ENCODE measurements at places on chromosomes 4 and X.

DNA sequence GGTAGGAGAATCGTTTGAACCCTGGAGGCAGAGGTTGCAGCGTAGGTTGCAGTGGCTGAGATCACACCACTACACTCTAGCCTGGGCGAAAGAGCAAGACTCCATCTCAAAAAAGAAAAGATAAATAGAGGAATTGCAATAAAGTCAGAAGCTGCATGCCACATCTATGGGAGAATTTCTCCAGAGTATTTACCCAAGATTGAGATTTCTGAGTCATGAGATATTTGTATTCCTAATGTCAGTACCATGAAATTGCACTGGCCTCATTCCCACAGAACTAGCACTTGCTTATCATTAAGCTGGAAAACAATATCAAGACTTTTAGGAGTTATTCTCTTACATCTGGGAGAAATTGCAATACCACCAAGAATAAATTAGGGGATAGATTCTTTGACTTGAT, 37.4 kb downstream of the ASIC5 start:
- no peak overlapping the region for H3K4me3 ChIP-seq
- no peaks in the 10 kb centered on the region for H3K27me3 ChIP-seq
- no peak for DNase-seq
- no peaks in the 10 kb centered on the region for H3K4me1 ChIP-seq
- no peaks in the 10 kb centered on the region for H3K36me3 ChIP-seq
- no peak overlapping the region for H3K27ac ChIP-seq

DNA sequence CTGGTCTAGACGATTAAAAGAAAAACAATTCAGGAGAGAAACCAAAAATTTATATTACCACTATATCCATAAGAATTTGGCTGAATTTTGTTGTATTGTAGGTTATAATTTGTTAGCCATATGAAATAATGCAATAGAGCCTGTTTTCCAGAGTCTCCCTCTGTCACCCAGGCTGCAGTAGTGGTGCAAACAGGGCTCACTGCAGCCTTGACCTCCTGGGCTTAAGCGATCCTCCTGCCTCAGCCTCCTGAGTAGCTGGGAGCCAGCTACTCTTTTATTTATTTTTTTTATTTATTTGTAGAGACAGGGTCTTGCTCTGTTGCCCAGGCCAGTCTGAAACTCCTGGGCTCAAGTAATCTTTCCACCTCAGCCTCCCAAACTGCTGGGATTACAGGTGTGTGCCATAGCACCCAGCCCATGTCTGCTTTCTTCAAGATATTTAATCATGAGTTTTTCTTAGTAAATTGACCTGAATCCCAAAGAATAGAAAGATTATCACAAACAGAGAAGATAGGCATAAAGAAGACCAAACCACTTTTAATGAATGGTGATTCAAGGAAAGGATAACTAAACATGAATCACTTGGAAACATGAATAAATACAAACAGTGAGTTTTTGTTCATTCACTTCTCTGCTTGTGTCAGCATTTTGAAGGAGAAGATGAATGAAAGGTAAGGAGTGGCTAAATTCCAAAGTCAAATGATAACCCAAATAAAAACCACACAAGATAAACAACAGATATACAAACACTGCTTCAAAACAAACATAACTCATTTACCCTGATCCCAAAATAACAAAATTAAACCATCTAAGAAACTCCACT, 82.1 kb downstream of the PPP3CA start:
- no peak overlapping the region for H3K27ac ChIP-seq
- no peak overlapping the region for H3K4me3 ChIP-seq
- DNase-seq: no peak
- H3K27me3 ChIP-seq: no peaks in the 10 kb centered on the region

DNA sequence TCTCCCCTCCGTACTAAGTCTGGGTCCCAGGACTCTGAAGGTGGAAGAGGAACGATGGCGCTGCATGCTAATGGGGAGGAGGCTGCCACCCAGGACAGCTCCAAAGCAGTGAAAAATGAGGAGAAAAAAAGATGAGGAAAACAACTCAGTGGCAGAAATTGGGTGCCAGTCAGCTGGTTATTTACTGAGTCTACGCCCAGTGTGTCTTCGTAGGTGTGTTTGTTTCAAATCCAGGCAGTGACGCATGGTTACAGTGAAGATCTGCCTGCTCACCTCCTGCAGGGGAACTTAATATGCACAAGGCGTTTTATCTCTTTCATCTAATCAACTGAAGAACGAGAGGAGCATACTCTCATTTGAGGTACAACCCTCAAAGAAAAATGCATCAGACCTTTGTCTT, 70.9 kb upstream of the FBXW7 start:
- H3K27ac ChIP-seq: no peak overlapping the region
- no peaks in the 10 kb centered on the region for H3K27me3 ChIP-seq
- no peaks in the 10 kb centered on the region for H3K4me1 ChIP-seq
- no peak overlapping the region for H3K4me3 ChIP-seq
- no peaks in the 10 kb centered on the region for H3K36me3 ChIP-seq

DNA sequence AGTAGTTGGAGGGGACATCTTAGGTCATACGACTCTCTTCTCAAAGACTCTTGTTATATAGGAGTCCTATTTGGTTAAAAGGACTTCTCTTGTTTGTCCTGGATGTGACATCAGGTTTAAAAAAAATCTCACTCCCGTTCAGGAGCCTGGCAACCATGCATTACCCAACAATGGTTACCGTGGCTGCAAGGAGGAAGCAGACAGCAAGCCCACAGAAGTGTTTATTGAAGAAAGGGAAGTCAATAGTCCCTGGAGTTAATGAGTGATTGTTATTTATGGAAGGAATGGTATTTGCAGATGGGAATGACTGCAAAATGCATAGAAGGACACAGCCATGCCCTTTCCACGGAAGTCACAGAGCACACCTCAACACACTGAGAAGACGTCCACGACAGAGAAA, 75.9 kb upstream of the ENPP6 start:
- no peaks in the 10 kb centered on the region for H3K36me3 ChIP-seq
- no peaks in the 10 kb centered on the region for H3K27me3 ChIP-seq
- H3K27ac ChIP-seq: no peak overlapping the region
- no peak overlapping the region for H3K4me3 ChIP-seq
- DNase-seq: peak; percentile 11

DNA sequence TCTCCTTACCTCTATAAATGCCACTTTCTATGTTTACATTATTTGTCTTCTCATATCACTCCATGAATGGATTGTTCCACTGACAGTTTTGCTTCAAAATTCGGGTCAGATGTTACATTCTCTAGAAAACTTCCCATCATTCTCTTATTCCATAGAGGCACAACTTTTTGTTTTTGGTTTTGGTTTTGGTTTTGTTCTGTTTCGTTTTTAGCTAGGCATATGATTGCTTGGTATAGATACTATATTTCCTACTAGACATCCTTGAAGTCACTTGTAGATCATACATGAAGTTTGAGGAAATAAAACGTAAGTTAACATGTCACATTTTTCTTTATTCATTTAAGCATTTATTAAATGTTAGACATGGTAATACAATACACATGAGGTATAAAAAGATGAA, 961.0 kb downstream of the PCDH18 start:
- H3K4me3 ChIP-seq: no peak overlapping the region
- H3K27ac ChIP-seq: no peak overlapping the region
- no peaks in the 10 kb centered on the region for H3K4me1 ChIP-seq

DNA sequence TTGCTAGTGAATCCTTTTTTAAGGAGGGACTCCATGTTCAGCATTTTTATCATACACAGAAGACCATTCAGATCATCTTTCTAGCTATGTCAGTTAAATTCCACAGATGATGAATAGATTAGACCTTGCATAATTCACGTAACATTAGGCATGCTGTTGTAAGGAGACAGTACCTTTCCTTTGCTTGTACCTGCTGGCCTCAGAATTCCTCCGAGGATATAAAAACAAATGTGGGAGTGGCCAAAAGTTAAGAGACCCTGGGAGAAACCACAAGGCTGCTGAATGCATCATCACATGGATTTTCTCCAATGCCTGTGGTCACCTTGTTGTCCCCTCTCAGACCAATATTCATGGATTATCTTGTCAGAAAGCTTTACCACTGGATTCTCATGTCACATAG, 201.4 kb downstream of the MAGEB17 start:
- H3K27ac ChIP-seq: no peak overlapping the region
- H3K4me3 ChIP-seq: no peak overlapping the region
- DNase-seq: no peak
- no peaks in the 10 kb centered on the region for H3K4me1 ChIP-seq

- DNase-seq: no peak
- no peaks in the 10 kb centered on the region for H3K27me3 ChIP-seq
- no peak overlapping the region for H3K27ac ChIP-seq
- no peaks in the 10 kb centered on the region for H3K4me1 ChIP-seq
These were observed 84.7 kb downstream of the CENPC start for GRCh38 chr4:67460574-67460973.

- H3K4me1 ChIP-seq: no peaks in the 10 kb centered on the region
- H3K27ac ChIP-seq: no peak within 1 kb of the TSS
- DNase-seq: peak; percentile 35
- H3K27me3 ChIP-seq: peaks cover 7% of the 10 kb centered on the region
- peak within 1 kb of the TSS; percentile 58 for H3K4me3 ChIP-seq
These were observed at the start of gene BEX3 for GRCh38 chrX:103376118-103376978. Gene BEX3, plus strand, starts transcription at chrX:103376538. Its CDS starts 984 bp downstream, at chrX:103377522.

DNA sequence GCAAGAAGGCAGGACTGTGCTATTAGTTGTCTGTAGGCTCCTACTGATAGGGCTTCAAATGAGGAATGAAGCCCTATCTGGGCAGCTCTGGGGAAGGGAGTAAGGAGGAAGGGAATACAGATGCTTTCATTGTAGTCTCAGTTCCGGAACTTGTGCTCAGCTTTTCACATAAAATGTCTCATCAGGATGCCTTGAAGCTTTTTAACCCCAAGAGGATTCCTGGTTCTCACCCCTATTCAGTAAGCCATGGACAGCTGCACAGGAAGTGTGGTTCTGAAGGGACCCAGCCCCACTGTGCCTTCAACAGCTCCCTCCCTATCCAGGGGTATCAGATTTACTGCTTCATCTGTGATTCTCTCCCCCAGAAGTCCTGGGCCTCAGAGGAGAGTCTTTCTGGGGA, 5.0 kb downstream of the ARMCX5 start:
- H3K4me1 ChIP-seq: no peaks in the 10 kb centered on the region
- no peaks in the 10 kb centered on the region for H3K27me3 ChIP-seq
- no peak for DNase-seq

GRCh38 chr4:129561280-129561679, 465.3 kb downstream of the C4orf33 start:
- DNase-seq: no peak
- no peak overlapping the region for H3K27ac ChIP-seq
- H3K27me3 ChIP-seq: no peaks in the 10 kb centered on the region

DNA sequence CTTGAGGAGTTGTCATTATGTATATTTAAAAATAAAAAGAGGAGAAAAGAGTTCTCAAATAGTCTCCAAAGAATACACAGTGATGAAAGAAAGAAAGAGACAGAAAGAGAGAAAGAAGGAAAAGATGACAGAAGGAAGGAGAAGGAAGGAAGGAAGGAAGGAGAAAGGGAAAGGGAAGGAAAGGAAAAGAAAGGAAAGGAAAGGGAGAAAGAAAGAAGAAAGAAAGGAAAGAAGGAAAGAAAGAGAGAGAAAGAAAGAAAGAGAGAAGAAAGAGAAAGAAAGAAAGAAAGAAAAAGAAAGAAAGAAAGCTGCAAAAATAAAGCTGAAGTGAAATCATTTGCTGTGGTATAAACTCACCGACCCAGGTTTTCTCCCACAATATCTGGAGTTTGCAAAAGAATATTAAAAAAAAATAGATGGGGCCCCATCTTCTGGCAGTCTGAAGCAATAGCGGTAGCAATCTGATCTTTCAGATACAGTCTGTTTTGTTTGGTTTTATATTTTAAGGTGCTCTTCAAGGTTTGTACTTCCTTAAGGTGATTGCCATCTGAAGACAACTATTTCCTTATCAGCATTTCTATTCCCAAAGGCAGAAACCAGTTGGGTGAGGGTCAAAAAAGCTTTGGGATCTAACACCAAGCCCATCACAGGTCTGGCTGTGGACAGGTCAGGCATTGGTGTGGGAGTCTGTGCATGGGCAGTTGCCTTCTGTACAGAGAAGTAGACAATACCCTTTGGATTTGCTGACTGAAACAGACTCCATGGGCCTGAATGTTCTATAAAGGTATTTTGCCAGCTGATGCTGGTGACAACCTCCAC, 160.4 kb downstream of the CPEB2 start:
- peaks cover 10% of the 10 kb centered on the region for H3K27me3 ChIP-seq
- no peaks in the 10 kb centered on the region for H3K36me3 ChIP-seq
- H3K4me1 ChIP-seq: no peaks in the 10 kb centered on the region
- H3K4me3 ChIP-seq: no peak overlapping the region
- DNase-seq: no peak

DNA sequence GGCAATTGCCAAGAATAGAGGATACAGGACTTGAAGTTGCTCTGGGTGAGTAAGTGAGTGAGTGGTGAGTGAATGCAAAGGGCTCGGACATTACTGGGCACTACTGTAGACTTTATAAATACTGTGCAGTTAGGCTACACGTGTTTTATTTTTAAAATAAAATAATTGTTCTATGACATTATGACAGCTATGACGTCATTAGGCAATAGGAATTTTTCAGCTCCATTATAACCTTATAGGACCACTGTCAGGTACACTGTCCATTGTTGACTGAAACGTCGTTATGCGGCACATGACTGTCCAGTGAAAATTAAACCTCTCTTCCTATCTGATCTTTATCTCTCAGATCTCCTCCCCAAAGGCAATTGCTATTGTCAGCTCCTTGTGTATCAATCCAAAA, 5.1 kb upstream of the TASL start:
- no peak overlapping the region for H3K4me3 ChIP-seq
- H3K36me3 ChIP-seq: no peaks in the 10 kb centered on the region
- no peaks in the 10 kb centered on the region for H3K4me1 ChIP-seq
- no peaks in the 10 kb centered on the region for H3K27me3 ChIP-seq
- no peak for DNase-seq
- H3K27ac ChIP-seq: no peak overlapping the region

- no peaks in the 10 kb centered on the region for H3K4me1 ChIP-seq
- H3K4me3 ChIP-seq: no peak overlapping the region
- no peak overlapping the region for H3K27ac ChIP-seq
- no peaks in the 10 kb centered on the region for H3K27me3 ChIP-seq
These were observed 62.2 kb downstream of the PRKX start for GRCh38 chrX:3651277-3651676.

GRCh38 chr4:86185659-86186058, 174.2 kb downstream of the MAPK10 start:
- DNase-seq: no peak
- no peak overlapping the region for H3K27ac ChIP-seq
- H3K36me3 ChIP-seq: no peaks in the 10 kb centered on the region

DNA sequence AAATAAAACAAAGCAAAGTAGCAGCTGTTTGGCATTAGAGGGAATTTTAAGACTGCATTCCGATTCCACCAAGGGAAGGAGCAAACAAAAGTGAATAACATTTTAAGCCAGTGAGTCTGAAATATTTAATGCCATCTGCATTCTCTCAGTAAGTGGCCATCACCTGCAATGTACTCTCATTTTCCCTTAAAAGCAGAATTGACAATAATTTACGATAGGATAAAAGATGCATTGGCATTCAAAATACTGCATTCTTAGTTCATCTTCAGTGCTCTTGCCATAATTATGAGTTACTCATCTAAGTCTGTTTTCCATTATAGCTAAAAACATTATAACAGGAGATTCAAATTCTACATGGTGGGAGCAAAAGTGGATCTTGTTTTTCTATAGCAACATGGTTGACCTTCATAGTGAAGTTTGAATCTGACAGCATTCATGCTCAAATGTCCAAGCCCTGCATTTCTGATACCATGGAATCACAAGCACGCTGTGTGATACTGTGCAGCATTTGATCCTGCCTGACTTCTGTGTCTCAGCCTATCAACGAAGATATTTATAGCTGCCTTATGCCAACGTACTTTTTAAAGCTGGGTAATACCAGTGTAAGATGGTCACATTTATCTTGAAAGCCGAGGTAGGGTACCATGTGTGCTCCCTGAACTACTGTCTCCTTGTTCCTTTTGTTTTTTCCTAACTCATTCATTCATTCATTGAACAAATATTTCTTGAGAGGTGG, 355.3 kb upstream of the IGFBP7 start:
- no peak overlapping the region for H3K27ac ChIP-seq
- H3K27me3 ChIP-seq: no peaks in the 10 kb centered on the region
- no peak for DNase-seq
- H3K4me1 ChIP-seq: no peaks in the 10 kb centered on the region
- H3K36me3 ChIP-seq: no peaks in the 10 kb centered on the region
